ENCODE measurements at places on chromosomes 12 and 14.

DNA sequence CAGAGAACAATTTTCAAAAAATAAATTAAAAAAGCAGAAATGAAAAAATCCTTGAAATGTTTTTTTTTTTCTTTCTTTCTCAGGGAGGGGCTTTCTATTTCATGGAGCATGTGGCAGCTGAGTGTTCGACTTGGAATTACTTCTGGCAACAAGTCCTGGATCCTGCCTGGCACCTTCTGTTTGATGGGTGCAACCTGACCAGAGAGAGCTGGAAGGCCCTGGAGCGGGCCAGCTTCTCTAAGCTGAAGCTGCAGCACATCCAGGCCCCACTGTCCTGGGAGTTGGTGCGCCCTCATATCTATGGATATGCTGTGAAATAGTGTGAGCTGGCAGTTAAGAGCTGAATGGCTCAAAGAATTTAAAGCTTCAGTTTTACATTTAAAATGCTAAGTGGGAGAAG, 22.5 kb upstream of the HIGD1C start:
- DNase-seq, result no peak

- no peak for DNase-seq
Observed at GRCh38 chr12:47801904-47802246, 17.8 kb downstream of the HDAC7 start.

DNA sequence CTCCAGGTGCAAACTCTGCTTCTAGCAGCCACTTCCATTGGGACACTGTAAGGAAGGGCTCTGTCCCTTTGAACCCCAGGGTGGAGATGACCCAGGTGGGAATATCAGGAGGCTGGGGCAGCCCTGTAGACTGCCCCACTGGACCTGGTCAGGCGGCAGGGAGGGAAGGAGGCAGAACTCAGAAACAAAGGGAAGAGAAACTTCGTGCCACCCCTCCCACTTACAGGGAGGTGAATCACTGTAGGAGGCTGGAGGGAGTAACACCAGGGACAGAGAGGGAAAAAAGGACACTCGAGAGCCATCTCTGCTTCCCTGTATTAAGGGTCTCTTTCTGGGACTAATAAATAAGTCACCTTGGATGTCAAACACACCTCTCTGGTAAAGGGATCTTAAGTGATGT, 37.4 kb downstream of the ISCA2 start:
- DNase-seq, result no peak

- DNase-seq, result no peak
Observed at GRCh38 chr12:31470459-31470858, 120.5 kb downstream of the DENND5B start.

GRCh38 chr14:36256126-36256801, 64.2 kb downstream of the MBIP start:
- no peak for DNase-seq

DNA sequence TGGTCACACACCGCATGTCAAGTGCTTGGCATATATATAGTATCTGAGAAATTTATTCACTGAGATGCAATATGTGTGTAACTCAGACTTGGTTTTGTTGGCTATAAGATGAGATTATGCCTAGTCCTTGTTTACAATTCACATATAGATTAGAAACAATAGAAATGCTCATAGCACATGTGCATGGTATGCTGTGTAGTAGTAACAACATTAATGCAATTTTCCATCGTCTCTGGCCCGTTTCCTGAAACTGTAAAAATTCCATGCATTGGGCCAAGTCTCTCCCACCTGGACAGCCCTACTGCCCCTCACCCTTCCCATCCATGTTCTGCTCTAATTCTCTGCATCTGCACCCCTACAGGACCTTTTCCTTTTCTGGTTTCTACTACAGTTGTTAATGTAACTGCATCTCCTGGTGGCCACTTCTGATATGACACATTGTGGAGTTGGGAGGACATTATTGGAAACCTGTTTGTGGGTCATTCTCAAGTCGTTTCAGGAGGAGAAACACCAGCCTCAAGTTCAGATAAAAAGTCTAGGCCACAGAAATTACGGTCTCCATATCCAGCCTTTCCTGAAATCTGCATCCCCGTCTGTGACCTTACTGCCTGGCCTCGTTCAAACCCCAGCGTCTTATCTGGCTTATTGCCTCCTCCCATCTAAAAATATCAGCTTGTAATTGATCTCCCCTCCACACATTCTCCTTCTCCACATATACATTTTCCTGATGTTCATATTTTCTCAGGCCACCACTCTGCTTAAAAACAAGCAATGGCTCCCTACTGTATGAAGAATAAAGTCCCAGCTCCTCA, 37.5 kb downstream of the EMP1 start:
- peak; percentile 9 for DNase-seq

DNA sequence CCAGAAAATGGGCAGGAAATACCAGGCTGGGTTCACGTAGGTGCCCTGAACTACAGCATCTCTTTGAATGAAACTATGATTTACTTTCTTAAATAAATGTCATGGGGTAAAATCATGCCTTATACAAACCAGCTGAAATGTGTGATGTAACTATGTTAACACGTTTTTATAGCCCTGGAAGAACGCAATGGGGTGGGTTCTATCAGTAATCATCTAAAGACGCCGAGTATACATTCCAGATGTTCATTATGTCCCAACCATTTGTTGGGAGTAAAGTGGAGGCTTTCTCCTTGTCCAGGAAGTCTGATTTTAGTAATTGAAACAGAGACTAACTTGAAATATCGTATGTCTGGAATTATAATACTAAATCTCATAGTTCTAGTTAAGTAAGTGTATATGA, 16.2 kb upstream of the IGF1 start:
- DNase-seq, result no peak

DNA sequence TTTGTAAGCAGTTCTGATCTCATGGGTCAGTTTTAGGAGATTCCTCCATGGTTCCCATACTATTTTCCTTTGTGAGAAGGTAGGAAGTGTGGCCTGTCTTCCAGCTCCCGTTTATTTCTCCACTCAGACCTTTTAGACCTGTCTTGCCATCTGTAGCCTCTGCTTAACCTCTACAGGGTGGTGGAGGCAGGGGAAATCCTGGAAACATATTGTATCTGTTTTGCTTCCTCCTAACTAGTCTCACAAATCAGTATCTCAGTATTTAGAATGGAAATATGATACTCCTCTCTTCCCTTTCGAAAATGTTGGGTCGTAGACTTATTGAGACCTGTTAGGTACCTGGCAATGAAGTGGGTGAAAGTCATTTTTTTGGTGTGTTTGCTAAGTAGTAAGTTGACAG, 399.4 kb upstream of the RGS6 start:
- DNase-seq, result no peak

DNA sequence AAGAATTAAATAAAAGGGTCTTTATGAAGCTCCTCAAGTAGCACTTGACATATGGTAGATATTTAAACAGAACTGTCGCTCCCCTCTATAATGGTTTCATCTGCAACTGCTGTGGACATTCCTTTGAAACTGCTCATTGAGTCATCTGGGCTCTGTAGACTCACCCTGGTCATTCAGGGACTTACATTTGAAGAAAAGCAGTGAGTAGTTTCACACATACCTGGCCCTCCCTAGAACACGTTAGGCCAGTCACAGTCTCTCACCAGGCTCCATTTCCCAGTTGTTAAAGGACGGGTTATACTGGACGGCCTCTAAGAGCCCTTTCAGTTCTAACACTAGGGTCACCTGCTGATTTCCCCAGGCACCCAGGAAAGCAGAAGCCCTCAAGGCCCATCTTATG, 217.0 kb downstream of the BCL11B start:
- no peak for DNase-seq

DNA sequence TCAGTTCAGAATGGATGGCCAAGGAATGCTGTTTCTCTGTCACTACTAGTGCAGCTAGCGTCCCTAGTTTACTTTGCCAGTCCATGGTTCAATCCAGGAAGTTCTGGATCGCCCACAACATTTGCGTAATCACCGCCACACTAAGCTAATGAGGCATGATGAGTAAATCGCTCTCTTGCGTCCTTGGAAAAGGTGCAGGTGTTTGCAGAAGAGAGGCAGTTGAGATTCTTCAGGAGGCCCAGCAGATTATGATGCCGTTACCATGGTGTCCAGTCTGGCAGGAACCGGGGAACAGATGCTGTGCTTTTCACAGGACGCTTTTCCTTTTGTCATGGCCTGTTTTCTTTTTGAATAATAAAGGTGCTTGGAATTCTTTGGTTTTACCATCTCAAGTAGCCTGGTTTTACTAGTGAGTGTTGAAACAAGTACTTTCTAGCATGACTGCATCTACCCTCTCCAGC, 9.0 kb downstream of the TPH2 start:
- DNase-seq, result no peak

- no peak for DNase-seq
Observed at GRCh38 chr14:37279818-37280217, 82.1 kb downstream of the MIPOL1 start.

DNA sequence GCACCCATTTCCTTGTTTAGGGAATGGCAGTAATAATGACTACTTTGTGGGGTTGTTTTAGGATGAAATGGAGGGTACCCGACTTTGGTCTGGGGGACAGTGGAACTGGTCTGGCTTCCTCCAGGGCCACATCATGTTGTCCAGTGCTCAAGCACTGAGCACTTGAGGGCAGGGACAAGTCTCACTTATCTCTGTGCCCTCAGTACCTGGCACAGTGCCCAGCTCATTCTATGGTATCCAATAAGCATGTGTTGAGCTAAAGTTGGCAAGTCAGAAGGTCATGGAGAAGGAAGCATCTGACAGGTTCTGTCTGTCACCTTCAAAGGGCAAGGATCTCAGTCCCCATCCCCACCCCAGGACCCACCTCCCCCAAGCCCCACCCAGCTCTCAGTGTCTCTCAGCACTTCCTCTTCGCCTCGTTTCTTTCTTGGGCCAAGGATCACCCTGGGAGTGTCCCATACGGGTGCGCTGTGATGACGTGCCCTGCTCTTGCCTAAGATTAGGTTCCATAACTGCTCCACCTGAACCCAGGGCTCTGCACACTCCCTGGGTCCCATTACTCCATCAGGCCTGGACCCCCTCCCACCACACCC, 24.3 kb upstream of the TMEM106C start:
- no peak for DNase-seq

DNA sequence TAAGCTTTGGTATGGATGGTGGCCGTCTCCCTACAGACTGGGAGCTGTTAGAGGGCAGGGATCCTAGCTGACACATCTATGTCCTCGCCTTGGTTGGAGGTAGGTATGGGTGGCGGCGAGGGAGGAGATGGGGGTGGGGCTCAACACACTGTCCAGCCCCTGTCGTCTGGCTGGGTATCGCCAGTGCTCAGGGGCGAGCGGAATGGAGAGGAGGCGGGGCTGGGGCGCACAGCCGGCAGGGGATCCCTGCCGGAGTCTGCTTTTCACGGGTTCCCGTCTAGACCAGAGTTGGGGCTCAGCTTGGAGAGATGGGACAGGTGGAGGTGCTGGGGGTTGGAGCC, 16.1 kb downstream of the TAMALIN start:
- DNase-seq, result no peak

GRCh38 chr14:102593825-102594137, 1.3 kb downstream of the RCOR1 start:
- no peak for DNase-seq

- DNase-seq, result no peak
Observed at GRCh38 chr12:6049587-6049986, 74.9 kb downstream of the VWF start.

DNA sequence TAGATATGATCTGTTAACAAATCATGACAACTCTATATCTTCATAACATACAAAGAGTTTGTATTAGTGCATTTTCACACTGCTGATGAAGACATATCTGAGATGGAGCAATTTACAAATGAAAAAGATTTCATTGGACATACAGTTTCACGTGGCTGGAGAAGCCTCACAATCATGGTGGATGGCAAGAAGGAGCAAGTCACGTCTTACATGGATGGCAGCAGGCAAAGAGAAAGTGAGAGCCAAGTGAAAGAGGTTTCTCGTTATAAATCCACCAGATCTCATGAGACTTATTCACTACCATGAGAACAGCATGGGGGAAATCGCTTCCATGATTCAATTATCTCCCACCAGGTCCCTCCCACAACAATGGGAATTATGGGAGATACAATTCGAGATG, 157.6 kb downstream of the DUSP6 start:
- DNase-seq, result no peak

GRCh38 chr12:81705586-81705985, 53.6 kb downstream of the PPFIA2 start:
- no peak for DNase-seq

DNA sequence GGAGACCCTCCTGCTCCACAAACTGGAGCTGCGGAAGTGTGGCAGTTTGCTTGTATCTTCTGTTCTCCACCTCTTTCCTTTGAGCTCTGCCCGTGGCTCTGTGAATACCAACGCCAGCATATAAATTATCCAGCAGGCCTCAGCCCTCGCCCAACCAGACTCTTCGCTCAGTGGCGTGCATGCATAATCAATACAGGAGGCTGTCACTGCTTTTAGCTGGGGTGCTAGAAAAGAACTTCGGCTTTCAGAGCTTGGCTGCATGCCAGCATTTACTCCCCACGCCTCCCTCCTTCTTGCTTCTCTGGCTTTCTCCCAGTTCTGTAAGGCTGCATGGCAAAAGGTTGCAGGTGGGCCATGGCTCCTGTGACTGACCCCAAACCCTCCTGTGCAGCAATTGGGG, 26.9 kb downstream of the NRXN3 start:
- DNase-seq, result no peak

DNA sequence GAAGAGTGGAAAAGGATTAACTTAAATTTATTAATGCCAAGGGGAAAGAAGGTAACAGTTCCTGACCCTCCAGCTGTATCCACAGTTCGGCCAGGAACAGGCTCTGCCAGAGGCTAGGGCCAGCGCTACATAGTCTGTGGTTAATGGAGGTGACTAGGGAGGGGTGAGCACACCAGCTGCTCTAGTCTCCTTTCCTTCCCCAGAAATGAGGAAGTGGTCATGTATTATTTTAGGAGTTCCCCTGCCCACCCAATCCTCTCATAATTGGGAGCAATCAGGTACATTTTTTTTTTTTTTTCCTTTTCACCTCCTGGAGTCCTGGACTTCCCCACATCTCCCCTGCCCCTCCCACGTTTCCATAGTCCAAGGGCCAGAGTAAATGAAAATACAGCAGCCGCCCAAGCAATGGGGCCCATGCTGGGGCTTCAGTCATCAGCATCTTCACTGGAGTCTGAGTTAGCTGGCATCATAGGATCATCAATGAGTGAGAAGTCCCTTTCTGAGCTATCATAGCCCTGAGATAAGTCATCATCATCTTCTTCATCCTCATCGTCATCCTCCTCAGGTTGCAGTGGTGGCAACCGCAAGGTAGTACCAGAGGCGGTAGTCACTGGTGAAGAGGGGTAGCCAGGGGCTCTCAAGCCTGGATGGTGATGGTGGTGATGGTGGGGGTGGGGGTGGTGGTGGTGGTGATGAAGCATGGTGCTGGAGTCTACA, 1.5 kb upstream of the SUPT16H start:
- DNase-seq, result no peak

DNA sequence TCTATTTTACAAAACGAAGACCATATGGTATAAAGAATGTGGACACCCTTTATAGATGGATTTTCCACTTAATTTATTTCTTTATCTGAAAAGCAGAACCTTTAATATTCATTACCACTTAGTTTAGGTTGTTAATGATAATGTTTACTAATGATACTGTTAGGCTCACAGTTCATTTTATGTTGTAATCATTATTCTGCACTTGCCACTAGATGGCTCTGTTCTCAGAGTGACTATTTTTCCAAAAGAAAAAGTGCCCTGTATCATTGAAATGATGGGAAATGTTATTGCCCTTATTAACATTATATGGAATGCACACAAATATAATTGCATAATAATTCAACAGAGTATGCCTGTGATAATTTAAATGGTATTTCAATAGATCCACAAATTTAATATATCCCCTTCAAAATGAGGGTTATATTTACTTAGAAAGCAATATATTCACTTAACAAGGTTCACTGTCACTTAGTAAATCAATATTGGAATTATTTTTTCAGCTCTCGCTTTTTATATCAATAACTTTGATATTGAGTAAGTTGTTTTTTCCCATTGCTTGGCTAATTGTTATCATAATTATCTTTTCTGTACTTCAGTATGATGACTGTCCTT, 95.7 kb downstream of the PDE3A start:
- DNase-seq, result no peak

Data from activated CD4-positive, alpha-beta T cell treated with anti-CD3 and anti-CD28 coated beads, Interleukin-2, amount 50 U/mL, for 4 hours (primary cell).